ENCODE measurements at places on chromosomes 16 and 17.

- DNase-seq: peak; percentile 76
Observed at GRCh38 chr16:84617041-84617790, 662 bp downstream of the COTL1 start.

DNA sequence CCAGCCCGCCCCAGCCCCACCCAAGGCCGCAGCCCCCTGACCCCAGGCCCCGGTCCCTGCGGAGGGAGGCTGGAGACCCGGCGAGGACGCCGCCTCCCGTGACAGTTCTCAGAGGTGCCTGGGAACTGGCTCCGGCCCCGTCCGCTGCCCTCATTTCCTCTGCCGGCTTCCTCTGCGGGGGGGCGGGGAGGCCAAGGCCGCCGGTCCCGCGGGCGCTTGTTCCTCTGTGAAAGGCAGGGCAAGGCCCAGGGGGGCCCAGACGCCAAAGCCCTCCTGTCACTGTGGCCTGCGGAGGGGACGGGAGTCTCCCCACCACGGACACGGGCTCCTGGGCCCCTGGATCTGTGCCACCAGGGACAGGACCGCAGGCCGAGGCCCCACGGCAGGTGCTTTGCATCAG lies 5.0 kb upstream of the PVALEF start:
- DNase-seq: no peak

DNA sequence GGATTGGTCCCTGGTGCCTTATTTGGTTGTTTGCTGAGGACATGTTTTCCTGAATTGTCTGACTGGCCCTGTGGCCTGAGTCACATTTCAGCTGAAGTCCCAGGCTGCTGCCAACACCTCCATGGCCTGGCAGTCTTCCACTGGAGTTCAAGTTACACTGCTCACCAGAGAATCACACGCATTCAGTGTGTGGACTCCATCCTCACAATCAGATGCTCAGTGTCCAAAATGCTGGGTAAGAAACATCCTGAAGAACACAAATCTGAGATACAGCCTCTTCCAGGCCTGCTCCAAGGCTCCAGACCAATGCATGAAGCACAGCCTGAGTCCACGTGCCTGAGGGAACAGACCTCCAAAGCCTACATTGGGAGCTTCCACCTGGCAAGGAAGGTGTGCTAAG lies 19.2 kb downstream of the CD300LB start:
- no peak for DNase-seq

DNA sequence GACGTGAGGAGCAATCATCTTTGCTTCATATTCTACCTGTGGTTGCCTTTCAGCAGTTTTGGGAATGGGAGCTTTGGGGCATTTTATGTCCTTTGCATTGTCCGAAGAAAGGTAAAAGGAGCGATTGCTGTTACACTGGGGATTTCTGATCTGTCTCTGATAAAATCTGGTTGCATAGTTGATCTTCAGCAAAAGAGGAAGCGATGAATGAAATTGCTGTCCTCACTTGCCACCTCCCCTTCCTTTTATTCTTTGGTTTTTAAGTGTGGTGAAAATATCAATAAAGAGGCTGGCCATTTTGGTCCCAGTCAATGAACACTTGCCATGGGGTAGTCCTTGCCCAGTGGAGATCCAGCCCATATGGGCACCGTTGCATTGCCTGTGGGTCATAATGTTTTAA lies 236.8 kb downstream of the MSI2 start:
- DNase-seq: no peak

DNA sequence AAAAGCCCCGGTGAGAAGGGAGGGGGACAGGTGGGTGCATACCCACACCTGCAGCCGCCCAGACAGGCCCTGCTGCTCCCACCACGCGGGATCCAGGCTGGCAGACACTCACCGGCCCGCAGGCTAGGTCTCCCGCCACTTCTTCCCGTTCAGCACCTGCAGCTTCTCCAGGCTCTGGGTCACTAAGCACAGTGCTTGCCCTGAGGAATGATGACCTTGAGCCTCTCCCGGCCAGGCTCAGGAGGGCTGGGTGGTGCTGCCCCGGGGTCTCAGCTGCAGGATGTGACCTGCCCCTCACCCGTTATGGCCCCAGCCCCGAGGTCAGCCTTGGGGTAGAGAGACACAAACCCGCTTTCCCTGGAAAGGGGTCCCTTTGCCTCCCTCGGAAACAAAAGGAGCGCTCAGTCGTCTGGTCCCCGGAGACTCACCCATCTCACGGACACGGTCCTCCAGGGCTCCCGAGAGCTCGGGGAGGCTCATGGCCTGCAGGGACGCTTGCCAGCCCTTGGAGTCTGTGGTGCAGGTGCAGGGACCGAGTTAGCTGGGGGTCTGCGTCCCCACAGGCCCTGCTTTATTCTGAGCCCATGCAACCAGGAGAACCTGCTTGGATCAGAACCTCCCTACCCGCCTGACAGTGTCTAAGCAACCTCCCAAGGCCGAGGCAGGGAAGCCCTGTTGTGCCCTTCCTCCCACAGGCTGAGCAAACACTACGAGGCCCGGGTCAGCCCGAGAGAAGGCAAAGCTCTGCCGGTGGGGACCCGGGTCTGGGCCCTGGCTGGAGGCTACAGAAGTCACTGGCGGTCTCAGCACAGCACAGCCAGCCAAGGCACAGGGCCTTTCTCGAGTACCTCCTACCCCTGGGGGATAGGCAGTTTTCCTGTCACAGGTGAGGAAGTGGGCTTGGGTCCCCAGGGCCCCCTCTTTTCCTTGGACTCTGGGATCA lies 3.8 kb downstream of the NUDT16L1 start:
- DNase-seq: no peak

DNA sequence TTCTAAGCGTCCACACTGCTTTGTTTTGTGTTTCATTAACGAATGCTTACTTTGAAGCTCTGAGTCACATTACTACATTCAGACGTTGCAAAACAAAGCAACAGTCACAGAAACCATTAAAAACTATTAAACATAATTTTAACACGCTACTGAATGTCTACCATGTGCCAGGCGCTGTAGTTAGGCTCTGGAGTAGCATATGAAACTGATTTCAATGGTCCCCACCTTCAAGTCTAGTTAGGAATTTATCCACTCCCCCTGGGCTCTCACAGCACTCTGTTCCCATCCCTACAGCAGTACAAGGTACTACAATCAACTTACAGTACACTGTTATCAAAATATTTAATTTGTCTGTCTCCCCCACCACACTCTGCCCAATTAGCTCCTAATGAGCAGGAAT lies 631 bp downstream of the UTP6 start:
- no peak for DNase-seq

DNA sequence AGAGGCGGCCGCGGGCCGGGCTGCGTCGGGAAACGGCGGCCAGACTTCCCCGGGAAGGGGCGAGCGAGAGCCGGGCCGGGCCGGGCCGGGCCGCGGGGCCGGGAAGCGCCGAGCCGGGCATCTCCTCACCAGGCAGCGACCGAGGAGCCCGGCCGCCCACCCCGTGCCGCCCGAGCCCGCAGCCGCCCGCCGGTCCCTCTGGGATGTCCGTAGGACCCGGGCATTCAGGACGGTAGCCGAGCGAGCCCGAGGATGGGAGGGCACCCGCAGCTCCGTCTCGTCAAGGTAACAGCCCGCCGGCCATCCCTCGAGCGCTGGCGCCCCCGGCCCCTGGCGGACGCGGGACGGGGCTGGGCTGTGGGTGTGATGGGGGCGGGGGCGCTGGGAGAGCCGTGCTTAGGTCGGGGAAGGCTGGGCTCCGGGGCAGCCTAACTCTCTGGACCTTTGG lies at the start of gene CRHR1:
Gene CRHR1 (plus strand): TSS at position 28 of the 448 bp plus-strand sequence. CDS start 225 bp downstream, at position 253.
- no peak for DNase-seq

DNA sequence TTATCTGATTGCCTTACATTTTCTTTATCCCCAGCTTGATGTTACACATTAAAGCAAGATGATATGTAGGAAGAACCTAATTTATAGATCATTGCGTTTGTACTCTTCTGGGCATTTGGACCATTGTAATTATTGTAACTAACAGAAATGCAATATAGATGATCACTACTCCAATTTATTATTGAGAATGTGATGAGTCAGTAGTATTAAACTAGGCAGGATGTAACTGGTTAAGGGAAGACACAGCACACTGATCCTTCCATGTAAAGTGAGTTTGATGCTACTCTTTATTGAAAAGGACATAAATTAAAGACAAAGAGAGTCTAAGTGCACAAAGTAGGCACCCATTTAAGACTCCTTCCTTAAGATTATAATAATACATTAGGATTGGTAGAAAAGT lies 223.8 kb downstream of the KIF2B start:
- DNase-seq: no peak

DNA sequence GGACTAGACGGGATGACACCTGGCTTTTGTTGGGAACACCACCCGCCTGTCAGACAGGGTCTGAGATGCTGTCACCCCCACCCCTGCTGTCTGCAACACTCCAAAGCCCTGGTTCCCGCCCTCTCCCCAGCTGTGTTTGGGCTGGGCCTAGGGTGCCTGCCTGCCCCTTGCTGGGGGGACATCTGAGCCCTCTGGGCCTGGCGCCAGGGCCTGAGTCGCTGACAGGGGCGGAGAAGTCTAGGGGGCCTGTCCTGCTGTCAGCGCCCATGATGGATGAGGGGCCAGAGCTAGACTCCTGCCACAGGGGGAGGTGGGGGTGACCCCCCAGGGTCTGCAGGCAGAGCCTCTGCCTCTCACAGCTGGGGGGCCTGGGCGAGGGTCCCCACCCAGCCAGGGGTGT lies 7.6 kb upstream of the PKMYT1 start:
- DNase-seq: no peak

- no peak for DNase-seq
Observed at GRCh38 chr16:9151597-9151996, 60.2 kb downstream of the HAPSTR1 start.

DNA sequence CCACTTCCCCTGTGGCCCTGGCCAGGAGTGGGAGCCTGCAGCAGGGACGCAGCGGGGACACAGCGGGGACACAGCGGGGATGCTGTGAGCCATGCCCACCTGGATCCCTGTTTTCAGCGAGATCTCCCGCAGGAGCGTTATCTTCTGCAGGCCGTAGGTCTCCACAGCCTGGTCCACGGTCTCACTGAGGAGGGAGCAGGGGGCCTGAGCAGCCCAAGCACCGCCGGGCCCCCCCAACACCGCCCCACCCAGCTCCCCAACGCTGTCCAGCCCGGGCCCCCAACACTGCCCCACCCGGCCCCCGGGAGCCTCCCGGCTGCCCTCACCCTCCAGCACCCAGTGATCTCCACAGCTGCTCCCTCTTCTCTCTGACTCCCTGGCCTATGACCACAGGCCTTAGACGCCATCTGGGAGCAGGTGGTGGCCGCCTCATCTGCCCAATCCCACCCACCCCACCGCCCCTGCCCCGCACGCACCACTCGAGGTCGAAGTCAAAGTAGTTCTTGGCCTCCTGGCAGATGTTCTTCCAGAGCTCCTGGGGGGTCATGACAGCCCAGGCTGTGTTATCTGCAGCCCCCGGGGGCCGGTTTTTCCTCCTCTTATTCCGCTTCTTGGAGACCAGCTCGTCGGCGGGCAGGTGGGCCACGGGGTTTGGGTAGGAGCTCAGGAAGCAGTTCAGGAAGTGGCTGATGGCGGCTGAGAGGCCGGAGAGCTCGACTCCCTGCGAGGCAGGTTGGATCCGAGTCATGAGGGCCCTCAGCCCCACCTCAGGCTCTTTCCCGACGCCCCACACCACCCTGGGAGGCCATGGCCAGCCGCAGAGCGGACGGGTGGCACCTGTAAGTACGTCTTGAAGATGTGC lies 17.0 kb downstream of the CLUH start:
- peak; percentile 58 for DNase-seq
